ENCODE measurements at places on chromosomes 11 and 22. TPM values are rescaled to one million over a fixed set of nuclear protein-coding genes. Genes with fewer than 3 reads are reported as not detected.

DNA sequence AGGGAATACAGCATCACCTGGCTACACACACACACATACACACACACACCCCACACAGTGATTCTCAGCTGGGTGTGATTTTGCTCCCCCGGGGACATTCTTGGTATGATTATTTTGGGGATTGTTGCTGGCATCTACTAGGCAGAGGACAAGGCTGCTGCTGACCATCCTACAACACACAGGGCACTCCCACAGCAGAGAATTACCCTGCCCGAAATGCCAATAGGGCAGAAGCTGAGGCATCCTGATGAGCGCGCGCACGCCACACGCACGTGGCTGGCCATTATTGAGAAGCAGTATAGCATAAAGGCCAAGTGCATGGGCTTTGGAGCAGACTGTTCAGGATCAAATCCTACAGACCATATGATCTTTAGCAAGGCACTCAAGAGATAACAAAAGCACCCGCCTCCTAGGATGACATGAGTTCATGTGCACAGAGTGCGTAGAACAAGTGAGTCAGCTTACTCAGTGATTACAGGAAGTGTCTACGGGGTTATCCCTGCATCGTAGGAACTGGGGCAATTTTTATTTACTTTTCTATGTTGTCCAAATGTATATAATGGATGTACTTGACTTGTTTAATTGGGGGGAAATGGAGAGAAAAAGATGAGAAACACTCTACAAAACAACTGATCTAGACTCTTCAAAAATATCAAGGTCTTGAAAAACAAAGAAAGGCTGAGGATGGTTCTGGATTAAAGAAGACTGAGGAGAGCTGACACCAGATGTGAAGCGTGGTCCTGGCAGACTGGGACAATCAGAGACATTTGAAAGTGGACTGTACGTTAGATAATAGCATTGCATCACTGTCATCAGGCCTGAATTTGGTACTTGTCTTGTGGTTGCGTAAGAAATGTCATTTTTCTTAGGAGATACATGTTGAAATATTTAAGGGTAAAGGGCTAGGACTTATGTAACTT is 7.2 kb upstream of the EHD1 start:
- peak; percentile 39 for DNase-seq

DNA sequence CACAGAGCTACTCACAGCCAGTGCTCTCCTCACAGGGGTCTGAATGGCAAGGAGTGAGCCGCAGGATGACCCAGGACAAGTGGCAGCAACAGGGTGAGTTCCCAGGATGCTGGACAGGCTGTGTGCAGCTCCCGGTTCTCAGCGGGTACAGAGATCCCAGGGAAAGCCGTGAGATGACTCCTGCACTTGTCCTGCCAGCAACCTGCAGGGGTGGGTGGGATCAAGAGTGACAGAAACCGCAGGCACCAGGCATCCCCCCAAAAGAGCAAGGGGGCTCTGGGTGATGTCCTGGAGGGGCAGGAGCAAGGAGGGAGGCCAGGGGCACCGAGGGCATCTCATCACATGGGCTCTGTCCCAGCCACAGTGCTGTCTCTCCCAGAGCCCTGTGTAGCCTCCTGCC is 15.9 kb upstream of the PRODH start:
- no peak for DNase-seq

The ART5 gene
- total RNA-seq, result not detected

The SCGB1C1 gene
- not detected for total RNA-seq

DNA sequence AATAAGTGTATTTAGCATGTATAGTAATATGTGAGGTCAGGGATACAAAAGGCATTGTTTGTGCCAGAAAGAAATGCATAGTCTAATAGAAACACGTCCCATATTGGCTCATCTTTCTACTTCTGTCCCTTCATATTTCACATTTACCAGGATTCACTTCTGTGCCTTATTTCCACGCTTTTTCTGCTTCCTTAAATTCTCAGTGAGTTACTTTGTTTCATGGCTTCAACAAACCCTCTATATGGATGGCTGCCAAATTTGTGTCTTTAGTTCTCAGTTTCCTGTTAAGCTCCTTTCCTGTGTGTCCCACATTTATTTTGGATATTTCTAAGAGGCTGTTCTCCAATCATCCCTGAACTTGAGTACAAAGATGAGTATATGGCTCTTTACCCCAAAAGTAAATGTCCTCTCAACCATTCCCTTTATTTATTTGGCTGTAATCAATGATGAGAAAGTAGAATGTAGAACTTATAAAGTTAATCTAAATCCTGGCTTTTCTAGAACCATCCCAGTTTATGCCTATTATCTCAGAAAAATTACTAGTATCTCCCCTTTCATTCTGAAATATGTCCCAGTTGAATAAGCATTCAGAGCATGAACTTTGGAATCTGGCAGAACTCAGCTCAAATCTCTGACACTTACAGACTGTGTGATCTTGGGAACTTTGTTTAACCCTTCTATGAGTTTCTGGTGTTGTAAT is 23.5 kb downstream of the OR8B12 start:
- peak; percentile 8 for DNase-seq

DNA sequence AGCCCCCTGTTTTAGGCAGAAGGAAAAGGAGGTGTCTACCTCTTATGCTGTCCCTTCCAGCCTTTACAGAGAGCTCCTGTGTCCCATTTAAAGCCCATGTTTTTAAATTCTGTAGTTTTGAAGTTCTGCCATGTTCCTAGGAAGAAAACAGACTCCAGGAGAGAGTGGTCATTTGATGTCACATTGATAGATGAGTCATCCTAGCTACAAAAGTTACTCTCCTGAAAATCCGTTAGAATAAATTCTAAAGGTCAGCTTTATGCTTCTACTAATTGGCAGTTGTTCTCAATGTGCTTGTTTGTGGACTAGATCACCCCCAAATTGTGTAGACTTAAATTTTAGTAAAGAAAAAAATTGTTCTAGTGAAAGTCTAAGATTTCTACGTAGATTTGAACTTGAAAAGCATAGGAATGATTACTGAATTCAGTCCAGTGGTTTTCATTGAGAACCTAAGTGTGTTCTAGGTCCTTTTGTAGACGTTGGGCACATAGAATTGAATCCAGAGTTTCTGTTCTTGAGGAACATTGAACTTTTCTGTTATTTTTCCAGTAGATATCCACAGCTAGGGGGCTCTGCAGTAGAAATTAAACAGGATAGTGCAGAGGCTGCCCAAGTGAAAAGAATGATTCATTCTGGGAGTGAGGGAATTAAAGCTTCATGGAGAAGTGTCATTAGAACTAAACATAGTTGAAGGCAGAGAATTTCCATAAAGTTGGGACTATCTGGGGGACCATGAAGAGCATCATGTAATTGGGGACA is 140.6 kb upstream of the RASSF10 start:
- DNase-seq, result peak; percentile 30

- no peak for DNase-seq
Measured at GRCh38 chr11:111300569-111300968, 2.2 kb downstream of the POU2AF3 start.

The EXPH5 gene
- under 0.01 TPM for total RNA-seq

DNA sequence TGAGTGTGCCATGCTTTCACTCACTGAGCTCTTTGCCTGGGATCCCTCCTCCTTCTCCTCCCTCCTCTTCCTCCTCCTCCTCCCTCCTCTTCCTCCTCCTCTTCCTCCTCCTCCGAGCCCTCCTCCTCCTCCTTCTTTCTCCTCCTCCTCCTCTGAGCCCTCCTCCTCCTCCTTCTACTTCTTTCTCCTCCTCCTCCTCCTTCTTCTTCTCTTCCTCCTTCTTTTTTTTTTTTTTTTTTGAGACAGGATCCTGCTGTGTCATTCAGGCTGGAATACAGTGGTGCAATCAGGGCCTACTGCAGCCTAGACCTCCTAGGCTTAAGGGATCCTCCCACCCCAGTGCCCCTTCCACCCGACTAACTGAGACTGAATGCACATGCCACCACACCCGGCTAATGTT is 62.3 kb downstream of the DEUP1 start:
- no peak for DNase-seq

DNA sequence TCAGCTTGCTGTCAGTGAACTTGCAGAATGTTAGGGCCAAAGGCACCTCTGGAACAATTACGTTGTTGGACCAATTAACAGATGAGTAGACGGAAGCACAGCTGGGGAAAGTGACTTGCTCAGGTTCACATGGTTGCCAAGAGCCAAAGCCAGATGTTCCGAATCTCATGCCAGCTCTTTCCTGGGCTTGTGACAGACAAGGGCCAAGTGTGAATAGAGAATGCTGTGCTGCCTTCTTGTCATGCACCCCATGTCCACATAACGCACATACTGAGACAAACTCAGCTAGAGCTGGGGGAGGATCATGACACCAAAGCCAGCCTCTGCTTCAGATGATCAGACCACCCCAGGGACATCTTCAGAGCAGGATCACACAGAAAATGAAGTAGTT is 616.3 kb downstream of the INSC start:
- DNase-seq, result no peak

- DNase-seq, result no peak
Measured at GRCh38 chr11:102361086-102362031, 14.3 kb downstream of the BIRC2 start.

DNA sequence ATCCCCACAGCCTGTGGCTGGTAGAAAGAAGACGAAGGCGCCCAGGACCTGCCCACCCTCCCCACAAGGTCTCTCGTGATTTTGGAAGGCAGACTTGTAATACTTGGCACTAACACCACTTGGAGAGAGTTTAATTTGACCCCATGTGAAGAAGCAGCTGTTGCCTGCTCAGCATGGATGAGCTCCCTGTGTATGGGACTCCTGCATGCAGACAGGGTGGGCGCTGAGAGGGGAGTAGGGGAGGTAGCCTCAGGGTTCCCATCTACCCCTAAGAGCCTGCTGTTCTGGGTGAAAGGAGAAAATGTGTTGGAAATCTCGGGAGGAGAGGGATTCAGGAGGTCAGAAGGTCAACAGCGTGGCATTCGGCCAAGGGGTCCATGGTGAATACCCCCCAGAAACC is 625.9 kb downstream of the TBC1D22A start:
- DNase-seq, result no peak

The PKP3 gene
- 0.22 TPM for total RNA-seq

GRCh38 chr11:55503449-55503848 is 50.8 kb upstream of the OR4C15 start:
- DNase-seq, result no peak

DNA sequence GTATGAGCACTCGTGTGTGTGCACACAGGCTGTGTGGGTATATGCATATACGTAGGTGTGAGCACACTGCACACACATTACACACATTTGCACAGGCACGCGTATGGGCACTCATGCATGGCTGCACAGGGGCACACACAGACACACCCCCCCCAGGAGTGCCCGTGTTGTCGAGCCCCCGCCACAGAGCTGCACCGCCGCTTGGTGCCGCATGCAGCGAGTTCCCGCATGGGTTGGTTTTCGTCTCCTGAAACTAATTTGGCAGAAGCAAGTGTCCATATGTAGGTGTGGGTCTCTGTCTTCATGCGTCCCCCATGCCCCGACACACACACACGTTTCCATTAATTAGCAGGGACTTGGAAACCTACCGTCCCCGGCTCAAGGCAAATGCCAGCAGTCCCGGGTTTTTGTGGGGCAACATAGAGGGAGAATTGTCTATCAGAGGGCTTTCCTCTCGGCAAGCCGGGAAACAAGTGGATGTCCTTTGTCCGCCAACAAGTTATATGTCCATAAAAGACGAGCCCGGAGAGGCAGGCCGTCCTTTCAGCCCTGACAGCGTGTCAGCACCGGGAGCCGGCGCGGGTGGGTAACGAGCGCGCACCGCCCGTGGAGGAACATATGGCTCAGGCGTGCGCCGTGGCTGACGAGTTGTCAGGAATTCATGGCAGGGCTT is 1291.7 kb downstream of the BRD1 start:
- no peak for DNase-seq

DNA sequence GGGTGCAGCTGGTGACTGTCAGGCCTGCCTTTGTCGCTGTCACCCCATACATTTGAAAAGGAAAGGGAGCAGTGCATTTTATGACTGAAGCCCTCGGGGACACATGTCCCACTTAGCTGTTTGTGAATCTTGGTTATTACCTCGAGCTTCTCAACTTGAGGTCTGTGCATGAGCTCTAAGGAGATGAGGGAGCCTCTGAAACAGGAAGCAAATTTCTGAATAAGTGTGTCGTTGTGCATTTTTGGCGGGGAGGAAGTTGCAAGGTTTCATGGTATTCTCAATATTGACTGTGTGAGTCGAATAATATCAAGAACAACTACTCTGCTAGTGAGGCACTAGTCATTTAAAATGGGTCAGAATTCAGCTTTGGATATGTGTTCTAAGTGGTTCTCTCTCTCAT is 149.7 kb upstream of the PLET1 start:
- DNase-seq, result no peak

GRCh38 chr11:96272529-96273222 is 70.3 kb downstream of the MAML2 start:
- peak; percentile 84 for DNase-seq

GRCh38 chr11:23865341-23865975 is 631.4 kb upstream of the LUZP2 start:
- DNase-seq, result no peak

DNA sequence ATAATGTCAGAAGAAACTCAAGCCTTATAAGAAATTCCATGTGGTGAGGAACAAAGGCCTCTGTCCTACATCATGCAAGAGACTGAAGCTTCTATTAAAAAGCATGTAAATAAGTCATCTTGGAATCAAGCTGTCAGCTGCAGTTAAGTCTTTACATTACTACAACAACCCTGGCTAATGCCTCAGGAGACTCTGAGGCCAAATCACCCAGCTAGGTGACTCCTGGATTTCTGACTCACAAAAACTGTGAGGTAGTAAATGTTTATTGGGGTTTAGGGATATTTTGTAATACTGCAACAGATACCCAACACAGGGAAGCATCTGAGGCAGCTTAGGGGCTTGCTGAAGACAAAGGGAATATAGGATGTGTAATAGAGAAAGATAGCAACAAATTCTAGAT is 89.6 kb downstream of the C11orf87 start:
- DNase-seq, result no peak

The CXCR5 gene
- not detected for total RNA-seq

DNA sequence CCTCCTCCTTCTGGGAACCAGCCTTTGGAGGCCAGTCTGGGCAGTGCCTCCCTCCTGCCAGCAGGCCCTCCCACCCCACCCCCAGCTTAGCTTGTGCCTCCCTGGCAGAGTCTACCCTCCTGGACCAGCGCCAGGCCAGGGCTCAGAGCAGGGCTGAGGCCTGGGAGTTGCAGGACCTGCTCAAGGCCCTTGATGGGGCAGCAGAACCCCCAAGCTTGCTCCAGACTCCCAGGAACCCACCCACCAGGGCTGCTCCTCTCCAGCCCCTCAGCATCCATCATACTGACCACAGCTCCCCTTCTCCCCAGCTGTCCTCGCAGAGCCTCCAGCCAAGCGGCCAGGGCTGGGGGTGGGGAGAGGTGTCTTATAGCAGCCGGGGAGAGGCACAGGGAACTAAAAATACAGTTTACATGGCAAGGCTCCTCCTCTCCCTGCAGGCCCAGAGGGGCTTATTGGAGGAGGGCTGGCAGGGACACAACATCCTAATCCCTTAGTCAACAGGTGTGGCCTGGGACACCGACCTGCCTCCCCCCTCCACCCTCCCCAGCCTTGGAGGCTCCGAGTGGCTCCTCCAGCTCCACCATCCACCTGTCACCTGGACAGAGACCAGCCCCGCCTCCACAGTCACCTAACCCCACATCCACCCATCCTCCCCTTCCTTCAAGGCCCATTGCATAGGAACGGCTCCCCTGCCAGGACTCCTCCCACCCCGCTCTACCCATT is 5.2 kb upstream of the MB start:
- DNase-seq, result no peak

The OR2AG1 gene
- not detected for total RNA-seq

GRCh38 chr11:1852271-1852876 is 510 bp upstream of the LSP1 start:
- DNase-seq, result no peak
